WTC11 (cell line): ENCODE measurements at places on chromosomes 12 and 14.

- DNase-seq = no peak
Observed at GRCh38 chr12:15842108-15842507, 40.1 kb upstream of the STRAP start.

- DNase-seq = no peak
Observed at GRCh38 chr14:75158843-75159614, 17.4 kb downstream of the TMED10 start.

GRCh38 chr12:105406497-105406896 lies 76.0 kb downstream of the C12orf75 start:
- DNase-seq = no peak

- no peak for DNase-seq
Observed at GRCh38 chr12:42162965-42163364, 18.3 kb upstream of the GXYLT1 start.

GRCh38 chr14:21543521-21543960 lies 17.4 kb upstream of the SALL2 start:
- no peak for DNase-seq

GRCh38 chr12:96811083-96811482 lies 96.0 kb upstream of the NEDD1 start:
- no peak for DNase-seq

DNA sequence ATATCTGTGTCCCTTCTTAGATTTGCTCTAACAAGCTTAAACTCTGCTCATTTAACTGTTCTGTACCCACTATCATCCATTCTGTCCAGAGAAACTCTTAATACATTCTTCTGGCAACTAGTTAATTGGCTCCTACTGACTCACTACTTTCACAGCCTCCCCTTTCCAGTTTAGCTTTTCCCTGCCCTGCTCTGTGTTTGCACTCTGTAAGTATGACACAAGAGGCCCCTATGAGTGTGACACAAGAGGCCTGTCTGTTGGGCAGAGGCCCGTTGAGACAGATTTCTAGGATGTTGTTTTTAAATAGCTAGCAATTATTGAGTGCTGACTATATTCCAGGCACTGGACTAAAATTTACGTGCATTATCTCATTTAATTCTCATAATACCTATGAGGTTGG lies 246.0 kb upstream of the DAAM1 start:
- no peak for DNase-seq

GRCh38 chr14:96693987-96694386 lies 103.2 kb upstream of the VRK1 start:
- DNase-seq = no peak

GRCh38 chr14:70856851-70857495 lies 47.7 kb upstream of the MAP3K9 start:
- no peak for DNase-seq

GRCh38 chr12:81206429-81206828 lies 128.6 kb downstream of the ACSS3 start:
- no peak for DNase-seq

- no peak for DNase-seq
Observed at GRCh38 chr12:89504560-89505346, 19.8 kb downstream of the GALNT4 start.

DNA sequence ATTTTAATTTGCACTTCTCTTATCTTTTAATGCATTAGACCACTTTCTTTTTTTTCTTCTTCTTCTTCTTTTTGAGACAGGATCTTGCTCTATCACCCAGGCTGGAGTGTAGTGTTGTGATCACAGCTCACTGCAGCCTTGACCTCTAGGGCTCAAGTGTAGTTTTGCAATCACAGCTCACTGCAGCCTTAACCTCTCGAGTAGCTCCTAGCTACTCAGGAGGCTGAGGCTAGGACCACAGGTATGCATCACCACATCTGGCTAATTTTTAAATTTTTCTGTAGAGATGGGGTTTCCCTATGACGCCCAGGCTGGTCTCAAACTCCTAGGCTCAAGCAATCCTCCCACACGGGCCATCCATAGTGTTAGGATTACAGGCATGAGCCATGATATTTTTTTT lies 12.7 kb downstream of the TMED8 start:
- no peak for DNase-seq

DNA sequence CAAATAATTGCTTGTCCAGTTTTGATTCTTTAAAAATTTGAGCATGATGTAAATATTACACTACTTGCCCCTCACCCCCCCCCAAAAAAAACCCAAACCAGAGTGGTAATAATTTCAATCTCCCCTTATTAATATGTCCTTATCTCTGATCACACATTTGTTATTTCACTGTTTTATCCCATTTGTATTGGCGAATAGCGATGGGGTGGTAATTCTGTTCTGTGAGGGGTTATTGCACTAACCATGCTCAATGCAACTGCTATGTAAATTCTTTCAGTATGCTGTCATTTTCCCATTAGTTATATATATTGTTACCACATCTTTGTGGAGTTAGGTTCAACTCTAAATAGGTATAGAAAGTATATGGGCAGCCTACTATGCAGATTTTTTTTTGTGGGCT lies 1.1 kb downstream of the RIMKLB start:
- DNase-seq = no peak

GRCh38 chr12:131287938-131288764 lies 334.4 kb downstream of the ADGRD1 start:
- no peak for DNase-seq

GRCh38 chr12:12673296-12673695 lies 22.7 kb downstream of the GPR19 start:
- no peak for DNase-seq

GRCh38 chr14:91303091-91303923 lies 58.8 kb upstream of the GPR68 start:
- DNase-seq = peak; percentile 100

DNA sequence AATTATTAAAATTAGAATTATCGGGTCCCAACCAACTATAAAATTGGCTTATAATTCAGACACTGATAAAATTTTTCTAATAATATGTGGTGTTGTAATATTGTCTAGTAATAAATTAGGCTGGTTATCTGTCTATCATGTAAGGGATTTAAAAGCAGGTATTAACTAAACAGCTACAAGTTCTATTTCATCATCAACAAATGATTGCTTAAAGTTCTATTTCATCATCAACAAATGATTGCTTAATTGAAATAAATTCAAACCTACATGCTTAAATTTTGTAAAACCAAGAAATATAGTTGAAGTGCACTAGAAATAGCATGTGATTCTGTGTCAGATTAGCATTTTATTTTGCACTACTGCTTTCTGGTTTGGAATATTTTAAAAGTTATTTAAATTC lies 34.1 kb downstream of the SLCO1A2 start:
- no peak for DNase-seq

- DNase-seq = no peak
Observed at GRCh38 chr12:106150555-106150954, 11.8 kb upstream of the NUAK1 start.

DNA sequence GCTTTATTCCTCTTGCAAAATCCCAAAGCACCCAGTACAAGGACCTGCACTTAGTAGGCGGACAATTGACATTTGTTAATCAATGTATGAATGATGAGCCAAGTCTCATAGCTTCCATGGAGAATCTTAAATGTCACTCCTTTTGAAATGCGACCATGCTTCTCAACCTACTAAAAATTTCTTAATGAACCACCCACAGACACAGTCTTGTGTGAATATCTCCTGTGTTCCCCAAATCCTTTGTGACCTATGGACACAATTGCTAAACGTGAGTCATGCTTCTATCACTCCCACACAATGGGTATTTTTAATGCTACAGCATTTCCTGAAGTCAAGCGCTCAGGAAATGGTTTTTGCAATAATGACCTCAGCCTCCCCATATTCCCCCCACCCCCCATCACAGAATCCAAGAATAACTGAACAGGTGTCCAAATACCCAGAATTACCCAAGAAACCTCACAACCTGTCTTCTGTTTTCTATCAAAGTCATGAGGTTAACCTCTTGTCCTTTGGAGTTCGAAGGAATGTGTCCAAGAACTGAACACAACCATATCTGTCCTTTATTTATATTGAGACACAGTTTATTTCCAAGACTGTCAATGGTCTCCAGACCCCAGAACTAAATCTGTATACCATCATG lies 163.6 kb upstream of the PLEKHG7 start:
- DNase-seq = no peak

DNA sequence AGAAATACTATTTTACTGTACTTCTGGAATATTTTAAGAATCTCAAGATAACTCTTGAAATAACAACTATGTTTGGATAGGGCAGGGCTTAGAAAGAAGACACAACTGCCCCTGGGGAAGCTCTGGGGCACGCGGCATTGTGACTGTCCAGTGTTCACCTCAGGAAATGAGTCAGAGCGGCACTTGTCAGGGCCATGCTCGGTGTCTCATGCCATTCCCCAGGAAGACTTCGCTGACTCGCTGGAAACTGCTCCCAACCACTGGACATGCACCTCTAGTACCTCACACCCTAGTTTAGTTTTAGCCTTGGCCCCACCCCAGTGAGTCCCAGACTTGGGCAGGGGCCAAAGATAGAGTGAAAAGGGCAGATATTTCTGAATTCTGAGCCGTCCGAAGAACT lies 192.0 kb downstream of the TTC7B start:
- no peak for DNase-seq

GRCh38 chr12:46439793-46440511 lies 67.4 kb upstream of the SLC38A2 start:
- no peak for DNase-seq

GRCh38 chr12:47223848-47224213 lies 144.1 kb upstream of the AMIGO2 start:
- no peak for DNase-seq

GRCh38 chr14:89447182-89447944 lies 30.3 kb upstream of the FOXN3 start:
- no peak for DNase-seq

- no peak for DNase-seq
Observed at GRCh38 chr14:99177046-99177655, 94.8 kb downstream of the BCL11B start.

DNA sequence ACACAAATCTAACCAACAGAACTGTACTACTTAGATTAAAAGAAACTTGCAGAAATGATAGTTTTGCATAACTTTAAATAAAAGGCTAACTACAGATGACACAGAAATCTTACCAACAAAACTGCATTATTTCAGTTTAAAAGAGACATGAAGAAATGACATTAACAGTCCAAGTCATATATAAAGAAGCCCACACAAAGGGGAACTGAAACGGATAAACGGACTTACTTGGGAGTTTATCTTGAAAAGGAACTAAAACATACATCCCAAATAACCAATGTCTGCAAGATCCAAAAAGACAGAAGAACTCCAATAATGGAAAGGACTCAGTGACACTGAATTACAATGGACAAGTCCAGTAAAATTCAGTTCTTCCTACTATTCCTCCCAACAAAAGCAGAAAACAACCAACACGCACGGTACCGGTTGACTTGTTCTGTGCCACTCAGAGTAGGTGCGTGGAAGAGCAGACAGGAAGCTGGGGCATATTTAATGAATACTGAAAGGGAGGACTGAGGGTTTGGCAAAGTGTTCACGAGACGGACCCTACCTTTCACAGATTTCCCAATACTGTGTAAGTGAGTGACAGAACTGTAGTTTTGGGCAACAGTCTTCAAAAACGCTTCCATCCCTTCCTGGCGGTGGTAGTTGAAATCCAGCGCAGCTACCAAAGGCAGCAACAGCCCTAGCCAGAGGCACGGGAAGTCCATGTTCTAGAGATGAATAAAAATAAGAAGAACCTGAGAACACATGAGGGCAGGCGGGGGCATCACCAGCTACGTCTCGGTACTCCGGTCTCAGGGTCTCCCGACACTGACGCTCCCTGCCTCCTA lies 627 bp downstream of the CPM start:
- DNase-seq = no peak

DNA sequence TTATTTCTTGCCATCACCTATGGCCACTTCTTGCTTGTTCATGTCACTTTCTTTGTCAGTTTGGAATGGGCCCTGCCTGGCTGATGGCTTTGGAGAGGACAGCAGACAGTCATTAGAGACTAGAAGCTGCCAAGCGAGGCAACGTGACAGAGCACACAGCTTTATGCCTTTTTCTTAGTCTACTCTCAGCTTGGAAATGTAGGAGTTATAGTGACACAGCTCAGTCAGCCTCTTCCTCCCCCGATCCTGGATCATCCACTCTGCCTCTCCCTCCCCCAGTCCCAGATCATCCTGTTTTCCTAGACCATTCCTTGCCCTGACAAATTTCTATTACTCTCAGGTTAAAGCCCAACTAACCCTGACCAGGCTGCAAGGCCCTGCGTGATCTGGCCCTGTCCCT lies 26.6 kb downstream of the ETV6 start:
- no peak for DNase-seq

DNA sequence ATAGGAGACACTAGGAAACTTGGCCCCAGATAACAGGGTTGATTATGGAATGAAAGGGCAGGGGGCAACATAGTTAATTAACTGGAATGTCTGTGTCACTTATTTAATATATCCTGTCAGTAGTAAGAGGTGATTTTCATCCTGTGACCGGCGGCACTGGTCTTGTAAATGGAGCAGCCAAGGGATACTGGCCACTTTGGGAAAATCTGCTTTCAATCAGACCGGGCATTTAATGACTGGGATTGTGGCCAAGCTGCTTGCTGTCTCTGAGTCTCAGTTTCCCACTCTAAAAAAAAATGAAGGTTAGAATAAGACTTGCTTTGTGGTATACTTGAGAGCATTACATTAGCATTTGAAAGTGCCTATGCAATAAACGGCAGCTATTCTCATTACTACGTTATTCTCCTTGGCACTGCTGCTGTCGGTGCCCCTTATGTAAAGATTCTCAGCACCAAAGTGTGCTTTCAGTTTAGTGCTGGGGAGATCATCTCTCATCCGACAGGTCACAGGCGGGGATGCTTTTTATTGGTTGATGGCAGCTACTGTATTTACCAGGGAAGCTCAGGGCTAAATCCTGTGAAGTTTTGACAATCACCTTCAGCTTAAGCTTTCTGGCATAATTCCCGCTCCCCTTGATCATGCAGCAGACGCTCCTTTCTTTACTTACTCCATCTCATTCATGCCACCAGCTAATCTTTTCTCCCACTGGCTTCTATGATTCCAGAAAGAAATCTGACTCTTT lies 162.1 kb downstream of the ESRRB start:
- DNase-seq = no peak

DNA sequence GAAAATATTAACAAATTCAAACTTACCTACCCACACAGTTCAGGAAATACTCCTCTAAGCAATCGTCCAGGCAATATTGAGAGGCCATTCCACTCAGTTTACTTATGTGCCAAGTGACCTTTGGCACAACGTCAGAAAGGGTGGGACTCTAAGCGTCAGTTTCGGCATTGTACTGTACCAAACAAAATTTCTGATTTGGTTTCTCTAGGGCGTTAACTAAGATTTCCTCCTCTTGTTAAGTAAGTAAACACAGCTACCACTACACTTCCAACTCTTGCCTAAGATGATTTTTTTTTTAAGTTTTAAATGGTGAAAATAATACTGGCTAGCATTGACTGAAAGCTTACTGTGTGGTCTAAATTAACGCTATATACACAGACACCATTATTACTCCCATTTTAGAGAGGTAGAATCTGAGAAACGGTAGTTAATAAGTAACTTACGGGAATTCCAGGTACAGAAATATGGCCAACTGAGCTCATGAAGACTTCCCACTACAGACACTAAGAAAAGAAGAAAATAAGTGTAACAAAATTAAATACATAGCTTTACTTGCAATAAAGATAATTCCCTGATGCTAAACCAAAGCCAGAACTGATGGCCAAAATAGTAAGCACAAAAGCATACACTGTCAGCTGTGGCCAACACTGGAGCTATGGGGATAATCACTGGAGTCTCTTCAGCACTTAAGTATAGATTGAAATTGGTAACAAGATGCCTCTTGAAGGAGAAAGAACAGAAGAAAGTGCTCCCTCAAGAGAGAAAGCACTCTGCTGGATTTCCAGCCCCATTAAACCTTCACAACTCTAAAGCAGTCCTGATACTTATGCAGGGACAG lies 76.1 kb downstream of the EPS8 start:
- DNase-seq = no peak
